ENCODE measurements at places on chromosomes 7 and 10.

GRCh38 chr10:113165673-113166072 lies 215.6 kb downstream of the TCF7L2 start:
- no peaks in the 10 kb centered on the region for H3K36me3 ChIP-seq
- DNase-seq, result no peak
- H3K4me1 ChIP-seq, result peaks cover 7% of the 10 kb centered on the region
- no peak overlapping the region for H3K27ac ChIP-seq
- peaks cover 4% of the 10 kb centered on the region for H3K27me3 ChIP-seq

DNA sequence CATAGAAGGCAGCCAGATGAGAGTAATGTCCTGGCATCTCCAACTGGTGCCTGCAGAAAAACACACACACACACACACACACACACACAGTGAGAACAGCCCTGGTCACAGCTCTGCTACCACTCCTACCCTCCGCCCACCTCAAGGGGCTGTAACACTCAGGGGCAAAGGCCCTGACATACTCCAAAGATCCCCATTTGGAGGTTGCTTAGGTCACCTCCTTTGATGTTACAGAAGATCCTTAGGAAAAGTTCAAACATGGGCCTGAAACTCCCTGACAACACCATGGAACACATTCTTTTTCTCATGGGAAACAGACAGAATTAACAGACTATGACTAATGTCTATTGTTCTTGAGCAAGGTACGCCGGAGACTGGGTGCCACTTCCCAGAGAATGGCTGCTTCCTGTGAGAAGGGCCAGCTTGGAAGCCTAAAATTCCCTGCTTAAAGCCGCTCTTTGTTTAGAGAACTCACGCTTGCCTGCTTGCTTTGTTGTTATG lies 27.7 kb downstream of the DENND11 start:
- peaks cover 22% of the 10 kb centered on the region for H3K4me1 ChIP-seq
- no peak for DNase-seq
- no peak overlapping the region for H3K27ac ChIP-seq
- peaks cover 18% of the 10 kb centered on the region for H3K36me3 ChIP-seq

- H3K27ac ChIP-seq, result no peak overlapping the region
- H3K27me3 ChIP-seq, result no peaks in the 10 kb centered on the region
- no peak for DNase-seq
Observed at GRCh38 chr10:47018026-47018735, 107.0 kb downstream of the PTPN20 start.

- H3K27ac ChIP-seq, result no peak overlapping the region
- no peak for DNase-seq
- H3K4me1 ChIP-seq, result no peaks in the 10 kb centered on the region
Observed at GRCh38 chr10:95848841-95849240, 58.9 kb upstream of the CC2D2B start.

GRCh38 chr7:24709585-24710360 lies 47.5 kb downstream of the GSDME start:
- H3K4me1 ChIP-seq, result no peaks in the 10 kb centered on the region
- no peak overlapping the region for H3K27ac ChIP-seq
- DNase-seq, result no peak

Data from activated CD4-positive, alpha-beta T cell treated with anti-CD3 and anti-CD28 coated beads for 36 hours (primary cell).